ENCODE measurements at places on chromosomes 6 and 20.

GRCh38 chr20:58054780-58055373 is 173.6 kb downstream of the ANKRD60 start:
- DNase-seq, result no peak

DNA sequence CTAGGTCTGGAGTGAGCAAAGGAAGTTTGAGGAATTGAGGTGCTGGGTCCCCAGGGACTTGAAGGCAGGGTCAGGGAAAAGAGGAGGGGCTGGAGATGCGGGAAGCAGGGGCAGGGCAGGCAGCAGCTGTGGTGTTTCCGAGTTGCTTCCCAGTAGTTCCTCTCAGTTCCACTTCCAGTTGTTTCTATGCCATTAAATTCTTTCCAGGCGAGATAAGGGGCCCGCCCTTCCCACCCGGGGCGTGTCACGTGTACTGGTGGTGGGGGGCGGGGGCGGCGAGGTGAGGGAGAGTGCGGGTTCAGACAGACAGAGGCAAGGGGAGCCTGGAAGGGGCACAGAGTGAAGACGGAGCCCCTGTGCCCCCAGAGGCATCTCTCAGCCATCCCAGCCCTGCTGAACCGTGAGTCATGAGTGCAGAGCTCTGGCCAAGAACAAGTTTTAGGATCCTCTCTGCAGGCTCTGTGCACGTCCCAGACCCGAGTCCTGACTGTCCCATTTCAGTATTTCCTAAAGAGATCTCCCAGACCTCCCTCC is 977 bp downstream of the TNXB start:
- DNase-seq, result no peak

GRCh38 chr6:3956054-3956453 is 106.9 kb downstream of the FAM50B start:
- no peak for DNase-seq

- DNase-seq, result no peak
Observed at GRCh38 chr6:166325383-166326042, 16.8 kb downstream of the SFT2D1 start.

- no peak for DNase-seq
Observed at GRCh38 chr20:49951151-49951550, 15.0 kb downstream of the RNF114 start.

DNA sequence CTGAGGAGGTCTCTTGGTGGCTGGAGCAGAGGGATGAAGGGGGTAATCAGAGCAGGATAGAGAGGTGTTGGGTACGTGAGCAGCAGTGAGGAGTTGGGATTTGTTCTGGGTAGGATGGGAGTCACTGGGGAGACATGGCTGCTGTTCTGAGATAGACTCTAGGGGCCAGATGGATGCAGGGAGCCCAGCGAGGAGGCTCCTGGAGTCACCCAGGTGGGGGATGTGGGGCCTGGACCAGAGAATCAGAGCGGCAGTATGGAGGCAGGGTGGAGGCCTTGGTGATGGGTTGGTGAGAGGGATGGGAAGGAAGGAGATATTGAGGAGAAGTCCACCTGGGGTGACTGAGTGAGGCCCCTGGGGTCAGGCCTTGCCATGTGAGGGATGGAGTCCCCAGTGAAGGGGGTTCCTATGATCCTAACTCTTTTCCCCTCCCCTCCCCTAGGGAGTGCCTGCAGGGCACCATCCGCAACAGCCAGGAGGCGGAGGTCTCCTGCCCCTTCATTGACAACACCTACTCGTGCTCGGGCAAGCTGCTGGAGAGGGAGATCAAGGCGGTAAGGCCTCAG is 13.7 kb downstream of the RBCK1 start:
- DNase-seq, result no peak

DNA sequence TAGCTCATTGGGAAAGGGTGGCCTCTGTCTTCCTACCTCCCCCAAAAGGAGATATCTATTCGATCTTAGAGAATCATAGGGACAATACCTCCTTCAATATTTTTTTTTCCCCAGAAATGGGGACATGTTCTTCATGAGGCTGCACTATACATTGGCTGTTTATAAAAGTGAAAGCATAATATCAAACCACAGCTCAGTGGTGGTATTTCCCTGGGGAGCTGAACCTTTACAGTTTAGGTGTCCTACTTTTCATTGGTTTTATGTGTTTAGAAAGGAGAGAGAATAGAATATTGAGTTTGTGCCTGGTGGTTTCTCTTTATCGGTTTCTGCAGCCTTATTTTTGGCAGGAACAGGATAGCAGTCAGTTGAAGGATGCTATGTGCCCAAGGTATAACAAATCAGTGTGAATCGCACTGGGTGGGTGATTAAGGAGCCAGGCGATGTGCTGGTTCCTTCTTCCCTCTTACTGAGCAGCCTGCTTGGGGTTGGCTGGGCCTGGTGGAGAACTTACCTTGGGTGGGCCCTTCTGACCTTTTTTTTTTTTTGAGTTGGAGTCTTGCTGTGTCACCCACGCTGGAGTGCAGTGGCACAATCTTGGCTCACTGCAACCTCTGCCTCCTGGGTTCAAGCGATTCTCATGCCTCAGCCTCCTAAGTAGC is 25.2 kb downstream of the UST start:
- no peak for DNase-seq

DNA sequence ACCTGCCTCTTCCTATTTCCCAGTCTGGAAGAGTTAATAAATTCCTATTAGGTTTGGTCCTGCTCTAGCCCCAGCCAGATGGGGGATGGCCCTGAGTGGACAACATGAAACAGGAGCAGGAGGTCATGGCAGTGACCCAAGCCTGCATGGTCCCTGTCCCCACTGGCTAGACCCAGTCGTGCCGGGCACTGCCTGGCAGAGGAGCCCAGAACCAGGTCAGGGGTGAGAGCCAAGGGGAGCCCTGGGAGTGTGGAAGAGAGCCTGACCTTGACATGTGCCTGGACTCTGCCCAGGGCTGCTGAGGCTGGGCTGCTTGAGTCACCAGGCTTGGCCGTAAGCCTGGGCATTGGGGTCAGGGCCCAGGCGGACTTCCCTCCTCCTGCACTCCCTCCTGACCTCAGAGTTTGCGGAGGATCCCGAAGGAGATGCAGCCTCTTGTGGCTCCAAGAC is 3.6 kb downstream of the AVP start:
- DNase-seq, result no peak

GRCh38 chr6:80603679-80604078 is 497.2 kb downstream of the BCKDHB start:
- no peak for DNase-seq

Measured in activated CD4-positive, alpha-beta T cell treated with anti-CD3 and anti-CD28 coated beads, Interleukin-2, amount 50 U/mL, for 1 hour (primary cell).